ENCODE measurements at places on chromosomes 12 and 14.

- no peak for DNase-seq
These were observed 284.0 kb downstream of the ALG10 start for GRCh38 chr12:34306133-34306830.

DNA sequence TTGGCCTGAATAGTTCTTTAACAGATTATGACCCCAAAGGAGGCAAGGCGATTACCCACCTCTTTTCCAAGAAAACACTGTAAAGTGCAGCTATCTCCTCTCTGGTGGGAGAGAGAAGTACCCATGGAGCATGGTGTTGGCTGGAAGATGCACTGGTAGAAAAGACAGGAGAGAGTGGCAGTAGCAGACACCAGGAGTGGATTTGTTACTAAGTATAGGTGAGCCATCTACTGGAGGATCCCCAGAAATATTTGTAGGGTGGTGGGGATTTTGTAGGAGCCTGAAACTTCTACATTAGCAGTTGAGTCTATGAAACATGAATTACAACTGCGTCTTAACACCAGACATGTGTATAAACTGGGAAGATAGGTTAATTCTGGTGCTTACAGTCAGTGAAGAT lies 148.0 kb downstream of the SLC38A4 start:
- DNase-seq: no peak

DNA sequence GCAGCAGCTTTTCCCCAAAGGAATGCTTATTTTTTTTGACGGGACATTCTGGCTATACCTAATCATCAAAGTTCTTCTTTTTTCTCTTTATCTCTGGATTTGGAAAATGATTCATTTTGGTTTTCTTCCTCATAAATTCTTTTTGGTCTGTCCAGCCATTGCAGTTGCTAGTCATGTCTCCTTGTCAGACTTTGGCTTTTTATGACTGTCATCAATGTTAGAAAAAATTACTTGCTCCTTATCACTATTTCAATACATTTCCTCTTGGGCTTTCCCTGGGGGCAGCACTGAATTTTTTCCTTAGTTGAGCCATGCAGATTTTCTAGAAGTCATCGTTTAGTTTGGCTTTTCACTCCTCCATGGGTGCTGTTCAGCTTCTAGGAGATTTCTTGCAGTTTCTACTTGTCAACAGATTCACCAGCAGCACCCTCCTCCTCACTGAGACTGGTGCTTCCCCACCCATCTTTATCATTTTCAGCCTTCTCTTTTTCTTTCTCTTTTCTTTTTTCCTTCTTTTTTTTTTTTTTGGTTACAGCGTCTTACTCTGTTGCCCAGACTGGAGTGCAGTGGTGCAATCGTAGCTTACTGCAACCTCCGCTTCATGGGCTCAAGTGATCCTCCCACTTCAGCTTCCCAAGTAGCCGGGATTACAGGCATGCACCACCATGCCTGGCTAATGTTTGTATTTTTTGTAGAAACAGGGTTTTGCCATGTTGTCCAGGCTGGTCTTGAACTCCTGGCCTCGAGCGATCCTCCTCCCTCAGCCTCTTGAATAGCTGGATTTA lies 5.2 kb downstream of the ADIPOR2 start:
- no peak for DNase-seq

- no peak for DNase-seq
These were observed 19.3 kb downstream of the SLC25A3 start for GRCh38 chr12:98612696-98613334.

DNA sequence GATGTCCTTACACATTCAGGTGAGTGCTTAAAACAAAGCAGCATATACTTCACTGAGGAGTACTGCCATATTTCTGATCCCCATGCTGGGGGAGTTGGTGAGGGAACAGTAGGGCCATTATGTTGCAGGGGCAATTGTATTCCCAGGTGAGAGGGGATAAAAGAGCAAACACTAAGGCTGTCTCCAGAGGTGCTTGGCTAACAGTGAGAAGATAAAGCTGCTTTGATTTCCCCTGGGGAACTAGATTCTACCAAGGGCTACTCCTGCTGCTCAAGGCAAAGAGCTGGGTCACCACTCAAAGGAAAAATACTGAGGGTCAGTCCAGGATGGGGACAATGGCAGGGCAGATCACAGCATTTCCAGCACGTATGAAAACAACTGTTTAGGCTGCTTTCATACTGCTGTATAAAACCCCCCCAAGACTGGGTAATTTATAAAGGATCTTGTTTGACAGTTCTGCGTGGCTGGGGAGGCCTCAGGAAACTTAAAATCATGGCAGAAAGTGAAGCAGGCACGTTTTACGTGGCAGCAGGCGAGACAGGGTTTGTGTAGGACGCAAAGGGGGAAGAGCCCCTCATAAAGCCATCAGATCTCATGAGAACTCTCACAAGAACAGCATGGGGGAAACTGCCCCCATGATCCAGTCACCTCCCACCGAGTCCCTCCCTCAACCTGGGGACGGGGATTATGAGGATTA lies 47.8 kb upstream of the OR5AU1 start:
- DNase-seq: no peak

- DNase-seq: no peak
These were observed 7.9 kb downstream of the GIT2 start for GRCh38 chr12:109988274-109988673.

Measured in T follicular helper cell (primary cell).